Stimulated activated CD4-positive, alpha-beta T cell treated with anti-CD3 and anti-CD28 coated beads, TNF-alpha, amount 100 ng/mL, for 1 hour (primary cell): ENCODE measurements at places on chromosomes 12 and 14.
A peak's percentile ranks its signal among the peaks of the same experiment; 100 is the strongest.

- peak; percentile 51 for DNase-seq
Measured at GRCh38 chr12:3076730-3077571, at the start of gene TSPAN9. TSS of gene TSPAN9 (plus strand) at chr12:3077379. CDS start at chr12:3201194, 123,815 bp downstream.

- DNase-seq, result no peak
Measured at GRCh38 chr14:87800216-87800615, 192.8 kb downstream of the GALC start.

DNA sequence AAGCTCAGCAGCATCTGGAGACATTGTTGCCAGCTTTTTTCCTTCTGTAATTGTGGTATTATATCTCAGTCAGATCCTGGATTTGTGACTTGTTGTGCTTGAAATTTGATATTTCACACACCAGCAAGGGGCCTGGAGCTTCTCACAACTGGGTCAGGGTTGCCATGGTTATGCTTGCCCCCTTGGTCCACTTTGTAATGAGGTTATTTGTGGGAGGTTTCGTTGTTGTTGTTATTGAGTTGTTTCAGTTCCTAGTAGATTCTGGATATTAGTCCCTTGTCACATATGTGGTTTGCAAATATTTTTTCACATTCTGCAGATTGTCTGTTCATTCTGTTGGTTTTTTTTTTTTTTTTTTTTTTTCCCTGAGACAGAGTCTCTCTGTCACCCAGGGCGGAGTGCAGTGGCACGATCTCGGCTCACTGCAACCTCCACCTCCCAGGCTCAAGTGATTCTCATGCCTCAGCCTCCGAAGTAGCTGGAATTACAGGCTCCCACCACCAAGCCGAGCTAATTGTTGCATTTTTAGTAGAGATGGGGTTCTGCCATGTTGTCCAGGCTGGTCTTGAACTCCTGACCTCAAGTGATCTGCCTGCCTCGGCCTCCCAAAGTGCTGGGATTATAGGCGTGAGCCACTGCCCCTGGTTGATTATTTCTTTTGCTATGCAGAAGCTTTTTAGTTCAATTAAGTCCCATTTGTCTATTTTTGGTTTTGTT lies 80.6 kb upstream of the ETV6 start:
- no peak for DNase-seq

DNA sequence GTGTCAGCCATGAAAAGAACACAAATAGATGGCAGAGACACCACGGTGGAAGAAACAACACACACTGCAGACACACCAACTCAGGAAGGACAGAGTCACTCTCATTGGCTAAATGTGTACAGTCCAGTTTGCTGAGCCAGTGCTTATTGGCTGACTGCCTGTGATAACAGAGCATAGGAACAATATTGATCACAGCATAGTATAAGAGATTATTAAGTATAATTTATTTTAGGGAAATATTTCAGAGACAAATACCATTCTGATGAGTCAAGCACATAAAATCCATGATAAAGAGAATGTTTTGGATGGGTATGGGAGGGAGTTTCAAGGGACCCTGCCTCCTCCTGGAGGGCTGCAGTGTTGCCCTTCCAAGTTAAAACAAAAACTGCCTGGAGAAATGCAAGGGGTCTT lies 50.9 kb downstream of the BTG1 start:
- no peak for DNase-seq

- no peak for DNase-seq
Measured at GRCh38 chr12:6766651-6767349, 637 bp downstream of the PTMS start.
